ENCODE measurements at places on chromosomes 2 and 18.

GRCh38 chr18:54794823-54795222 lies 33.5 kb upstream of the RAB27B start:
- no peak for DNase-seq

DNA sequence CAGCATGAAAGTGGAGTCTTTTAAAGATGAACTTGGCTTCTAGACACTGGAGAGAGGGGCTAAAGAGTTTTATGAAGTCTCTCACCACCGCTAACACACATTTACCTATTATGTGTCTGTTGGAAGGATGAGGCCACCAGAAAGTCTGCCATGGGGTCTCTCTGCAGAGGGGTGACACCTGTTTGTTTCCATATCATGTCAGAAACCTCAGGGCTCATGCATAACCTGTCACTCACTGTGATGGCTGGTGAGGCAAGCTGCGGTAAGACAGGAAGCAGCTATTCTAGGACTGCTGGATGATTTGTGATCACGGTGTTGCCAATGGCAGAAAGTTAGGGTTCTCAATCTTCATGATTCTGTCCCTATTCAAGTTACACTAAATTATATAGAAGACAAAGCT lies 60.8 kb upstream of the DNMT3A start:
- DNase-seq = no peak

GRCh38 chr2:241859017-241859435 lies 332 bp upstream of the PDCD1 start:
- no peak for DNase-seq

DNA sequence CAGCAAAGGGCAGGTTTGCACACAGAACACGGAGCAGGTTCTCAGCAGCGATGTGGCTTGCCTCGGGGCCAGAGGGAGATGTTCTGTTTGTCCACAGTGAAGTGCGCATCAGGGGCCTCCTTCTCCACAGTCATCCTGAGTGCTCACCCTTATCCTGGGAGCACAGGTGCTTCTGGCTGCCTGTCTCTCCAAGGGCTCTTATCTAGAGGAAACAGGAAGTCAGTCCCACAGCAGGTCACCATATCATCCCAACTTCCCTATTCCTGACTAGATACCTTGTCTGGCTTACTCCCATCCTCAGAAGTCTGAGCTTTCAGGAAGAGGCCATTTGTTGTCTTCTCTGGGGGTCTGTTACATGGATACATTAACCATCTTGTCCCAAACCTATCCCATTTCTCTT lies at the start of gene CD207:
TSS of gene CD207 (minus strand) at position 174 of the 400 bp plus-strand sequence. CDS start at position 134, 40 bp downstream.
- no peak for DNase-seq

DNA sequence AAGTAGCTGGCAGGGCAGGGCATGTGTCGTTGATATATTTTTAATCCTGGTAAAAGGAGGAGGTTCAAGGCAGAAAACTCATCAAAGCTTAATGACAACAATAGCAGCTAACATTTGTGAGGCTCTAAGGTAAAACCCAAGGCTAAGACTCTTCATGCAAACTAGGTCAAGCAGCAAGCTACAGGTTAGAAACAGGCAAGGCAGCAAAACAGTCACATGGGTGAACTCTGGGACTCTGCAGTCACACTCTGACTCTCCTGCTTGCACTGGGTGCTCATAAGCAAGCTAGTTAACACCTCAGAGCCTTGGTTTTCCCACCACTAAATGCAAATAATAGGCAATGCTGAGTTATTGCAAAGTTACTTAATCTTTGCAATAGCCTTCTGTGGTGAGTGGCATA lies 7.9 kb downstream of the IL1RN start:
- DNase-seq = no peak

DNA sequence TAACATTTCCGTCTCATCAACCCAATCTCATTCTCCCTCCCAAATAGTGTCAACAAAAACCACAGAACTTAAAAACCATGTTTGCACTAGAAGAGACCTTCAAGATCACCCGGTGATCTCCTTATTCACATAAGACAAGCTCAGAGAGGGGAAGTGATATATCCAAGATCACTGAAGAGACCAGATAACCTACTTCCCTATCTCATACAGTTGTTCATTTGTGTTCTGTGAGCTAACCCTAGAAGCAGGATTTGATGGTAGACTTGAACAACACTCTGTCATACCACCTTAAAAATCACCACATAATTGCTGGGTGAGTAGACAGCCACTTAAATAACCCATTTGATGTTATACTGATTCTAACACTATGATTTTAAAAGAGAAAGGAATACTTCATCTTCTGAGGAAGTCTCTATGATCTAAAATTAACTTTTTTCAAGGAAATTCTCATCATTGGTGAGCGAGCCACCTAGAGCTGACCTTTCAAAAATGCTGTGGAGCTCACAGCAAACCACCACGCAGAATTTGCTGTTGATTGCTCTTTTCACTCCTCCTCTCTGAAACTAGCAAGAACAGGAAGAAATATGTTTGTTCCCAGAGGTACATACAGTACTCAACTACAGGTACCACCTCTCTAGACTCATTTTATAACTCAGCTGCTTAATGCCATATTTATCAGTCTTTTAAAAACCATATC lies 15.1 kb downstream of the AAK1 start:
- DNase-seq = no peak

- DNase-seq = no peak
Measured at GRCh38 chr2:128640845-128641360, 322.2 kb upstream of the HS6ST1 start.

DNA sequence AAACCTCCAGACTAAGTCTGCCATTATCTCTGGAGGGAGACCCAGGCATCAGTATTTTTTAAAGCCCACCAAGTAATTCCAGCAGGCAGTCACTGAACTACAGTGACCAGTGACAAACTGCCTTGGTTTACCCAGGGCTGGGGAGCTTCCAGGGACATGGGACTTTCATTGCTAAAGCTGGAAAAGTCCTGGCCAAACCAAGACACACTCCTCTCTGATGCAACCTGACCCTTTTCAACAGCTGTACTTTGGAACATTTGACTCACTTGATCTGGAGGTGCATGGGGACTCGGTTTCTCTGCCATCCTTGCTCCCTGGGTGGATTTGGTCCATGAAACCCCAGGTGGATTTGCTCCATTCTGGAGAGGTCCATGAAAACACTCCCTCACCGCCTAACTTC lies 7.0 kb downstream of the MRO start:
- DNase-seq = no peak

GRCh38 chr2:33069894-33070651 lies 123.3 kb downstream of the LTBP1 start:
- no peak for DNase-seq

All from neural crest cell (in vitro differentiated cells).